Calu3 (cell line): ENCODE measurements at places on chromosomes 3 and 15. TPM values are rescaled to one million over a fixed set of nuclear protein-coding genes. Genes with fewer than 3 reads are reported as not detected.

DNA sequence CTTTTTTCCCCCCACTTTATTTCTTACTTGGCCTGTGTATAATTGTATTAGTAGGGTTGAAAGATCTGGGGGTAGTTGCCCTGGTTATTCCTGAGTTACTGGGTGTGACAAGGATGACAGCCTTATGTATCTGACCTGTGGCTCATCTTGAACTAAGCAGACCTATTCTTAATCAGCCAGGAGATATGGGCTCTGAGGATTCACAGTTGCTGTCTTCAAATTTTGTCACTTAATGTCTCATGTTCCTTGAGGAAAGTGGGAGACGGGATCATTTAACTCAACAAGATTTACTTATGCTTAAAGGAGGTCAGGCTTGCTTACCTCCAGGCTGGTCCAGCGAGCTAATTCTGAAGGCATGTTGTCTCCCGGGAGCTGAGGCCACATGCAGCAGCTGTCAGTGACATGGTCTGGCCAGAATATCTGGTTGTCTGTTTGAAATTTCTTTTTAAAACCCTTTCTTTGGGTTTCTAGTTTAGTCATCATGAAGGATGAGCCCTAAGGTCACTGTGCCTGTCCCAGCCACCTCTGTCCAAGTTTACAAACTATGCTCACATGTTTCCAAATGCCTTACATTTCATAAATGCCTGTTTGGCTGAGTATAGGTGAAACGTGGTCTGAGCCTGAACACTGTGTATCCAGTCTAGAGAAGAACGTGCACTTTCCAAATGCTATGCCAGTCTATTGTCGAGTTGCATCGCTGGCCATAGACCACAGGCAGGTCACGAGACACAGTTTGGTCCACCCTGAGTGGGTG is 26.8 kb downstream of the LRTM1 start:
- DNase-seq, result no peak

GRCh38 chr15:73952171-73952912 is 26.1 kb downstream of the LOXL1 start:
- no peak for DNase-seq

- DNase-seq, result no peak
These were observed 4.6 kb downstream of the EPM2AIP1 start for GRCh38 chr3:36988356-36988755.

DNA sequence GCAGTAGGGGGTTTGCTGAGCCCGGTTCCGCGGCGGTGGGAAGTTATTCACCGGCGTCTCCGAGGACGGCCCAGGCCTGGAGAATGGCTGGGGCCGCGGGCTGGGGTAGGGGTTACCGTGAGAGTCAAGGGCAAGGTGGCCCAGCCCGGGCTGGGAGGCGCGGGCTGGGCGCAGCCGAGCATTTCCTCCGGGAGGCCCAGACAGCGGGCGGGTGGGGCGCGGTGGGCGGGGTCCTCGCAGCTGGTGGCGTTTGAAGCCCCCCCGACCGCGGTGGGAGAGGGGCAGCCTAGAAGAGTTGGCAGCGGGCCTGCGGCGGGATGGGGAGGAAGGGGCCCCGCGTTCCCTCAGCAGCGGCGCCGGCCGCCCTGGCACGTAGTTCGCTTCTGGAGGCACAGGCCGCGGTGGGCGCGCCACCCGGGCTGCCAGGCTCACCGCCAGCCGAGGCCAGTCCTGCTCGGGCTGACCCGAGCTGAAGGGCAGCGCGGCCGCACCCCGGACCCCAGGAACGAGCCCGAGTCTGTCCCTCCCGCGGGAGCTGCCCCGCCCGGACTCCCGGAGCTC is 960 bp upstream of the KLF13 start:
- DNase-seq, result peak; percentile 3

DNA sequence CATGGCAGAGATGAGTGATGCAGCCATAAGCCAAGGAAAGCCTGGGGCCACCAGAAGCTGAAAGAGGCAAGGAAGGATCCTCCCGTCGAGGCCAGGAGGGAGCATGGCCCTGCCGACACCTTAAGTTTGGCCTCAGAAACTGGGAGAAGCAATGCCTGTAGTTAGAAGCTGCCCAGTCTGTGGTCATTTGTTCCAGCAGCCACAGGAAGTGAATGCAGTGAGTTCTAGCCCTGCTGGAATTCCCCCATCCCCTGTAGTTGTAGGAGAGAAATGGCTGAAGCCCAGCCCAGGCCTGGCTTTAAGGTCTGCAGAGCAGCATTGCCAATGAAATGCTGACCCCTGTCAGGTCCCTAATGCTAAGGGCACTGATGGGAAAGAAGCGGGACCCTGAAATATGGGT is 12.2 kb upstream of the CHSY1 start:
- no peak for DNase-seq

- DNase-seq, result no peak
These were observed 424.1 kb upstream of the KCNMB2 start for GRCh38 chr3:178112134-178112533.

GRCh38 chr3:31534065-31534425 is 1.3 kb downstream of the STT3B start:
- no peak for DNase-seq

DNA sequence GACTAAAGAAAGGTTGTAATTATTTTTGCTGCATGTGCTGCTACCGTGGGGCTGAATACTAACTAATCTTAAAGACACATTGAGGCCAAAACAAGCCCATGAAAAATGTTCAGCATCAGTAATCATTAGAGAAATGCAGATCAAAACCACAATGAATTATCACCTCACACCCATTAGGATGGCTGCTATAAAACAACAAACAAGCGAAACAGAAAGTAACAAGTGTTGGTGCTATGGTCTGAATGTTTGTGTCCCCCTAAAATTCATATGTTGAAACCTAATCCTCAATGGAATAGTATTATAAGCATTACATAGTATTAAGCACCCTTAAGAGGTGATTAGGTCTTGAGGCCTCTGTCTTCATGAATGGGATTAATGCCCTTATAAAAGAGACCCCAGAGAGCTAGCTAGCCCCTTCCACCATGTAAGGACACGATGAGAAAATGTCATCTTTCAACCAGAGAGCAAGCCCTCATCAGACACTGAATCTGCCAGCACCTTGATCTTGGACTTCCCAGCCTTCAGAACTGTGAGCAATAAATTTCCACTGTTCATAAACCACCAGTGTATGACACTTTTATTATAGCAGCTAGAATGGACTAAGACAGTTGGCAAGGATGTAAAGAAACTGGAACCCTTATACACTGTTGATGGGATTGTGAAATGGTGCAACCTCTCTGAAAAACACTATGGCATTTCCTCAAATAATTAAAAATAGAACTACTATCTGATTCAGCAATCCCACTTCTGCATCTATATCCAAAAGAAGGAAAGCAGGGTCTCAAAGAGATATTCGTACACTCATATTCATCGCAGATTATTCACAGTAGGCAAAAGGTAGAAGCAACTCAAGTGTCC is 76.1 kb downstream of the REC114 start:
- no peak for DNase-seq

GRCh38 chr3:89613241-89613640 is 505.8 kb downstream of the EPHA3 start:
- no peak for DNase-seq

GRCh38 chr15:82730022-82730530 is 20.4 kb upstream of the AP3B2 start:
- DNase-seq, result no peak

GRCh38 chr3:112930771-112931170 is 44.1 kb downstream of the CD200R1 start:
- DNase-seq, result no peak

GRCh38 chr3:182979103-182979673 is 1.1 kb downstream of the DCUN1D1 start:
- DNase-seq, result no peak

- DNase-seq, result no peak
These were observed 1041.4 kb downstream of the NTRK3 start for GRCh38 chr15:87215100-87215499.

DNA sequence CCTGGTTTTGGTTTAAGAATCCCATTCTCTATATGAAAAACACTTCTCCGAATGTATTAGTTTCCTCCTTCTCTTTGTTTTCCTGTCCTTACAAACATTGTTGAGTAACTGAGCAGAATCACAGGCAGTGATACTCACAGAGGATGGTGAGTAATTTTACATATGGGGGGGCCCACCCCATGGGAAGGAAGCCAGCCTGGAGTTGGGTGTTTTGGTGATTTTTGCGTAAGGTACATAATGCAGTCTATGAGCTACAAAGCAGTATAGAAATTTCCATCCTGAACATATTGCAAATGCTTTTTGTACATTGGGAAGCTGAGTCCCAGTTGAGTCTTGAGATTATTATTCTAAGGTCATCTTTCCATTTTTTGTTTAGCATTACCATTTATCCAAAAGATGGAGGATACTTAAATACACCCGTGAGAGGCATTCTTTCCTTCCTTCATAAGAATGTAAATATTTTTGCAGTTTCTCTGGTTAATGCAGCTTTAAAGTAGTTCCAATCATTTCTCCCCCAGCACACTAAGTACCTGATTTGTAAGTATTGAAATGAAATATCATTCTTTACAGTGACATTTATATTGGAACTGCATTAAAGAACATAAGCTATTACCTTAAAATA is 476.8 kb downstream of the AGBL1 start:
- no peak for DNase-seq

DNA sequence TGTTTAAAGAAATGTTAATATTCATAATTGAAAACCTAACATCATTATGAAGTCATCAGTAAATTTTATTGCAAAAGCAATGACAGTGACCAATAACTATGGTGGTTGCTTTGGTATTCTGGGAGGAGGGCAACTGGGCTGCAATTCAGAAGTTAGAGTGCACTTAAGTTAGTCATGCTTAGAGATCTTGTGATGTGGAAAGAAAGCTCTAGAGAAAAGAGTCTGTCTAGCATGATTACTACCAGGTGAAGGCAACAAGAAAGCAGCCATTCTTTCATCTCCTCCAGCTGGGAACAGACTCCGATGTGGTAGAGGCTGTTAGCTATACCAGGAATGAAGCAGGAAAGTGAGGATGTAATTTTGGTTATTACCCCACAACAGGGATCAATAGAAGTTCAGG is 625.6 kb downstream of the SI start:
- DNase-seq, result no peak

GRCh38 chr3:114554731-114555130 is 260.9 kb downstream of the TIGIT start:
- no peak for DNase-seq

GRCh38 chr3:54527953-54528352 is 399.9 kb downstream of the LRTM1 start:
- no peak for DNase-seq

GRCh38 chr15:38021259-38021658 is 86.8 kb downstream of the TMCO5A start:
- DNase-seq, result no peak

DNA sequence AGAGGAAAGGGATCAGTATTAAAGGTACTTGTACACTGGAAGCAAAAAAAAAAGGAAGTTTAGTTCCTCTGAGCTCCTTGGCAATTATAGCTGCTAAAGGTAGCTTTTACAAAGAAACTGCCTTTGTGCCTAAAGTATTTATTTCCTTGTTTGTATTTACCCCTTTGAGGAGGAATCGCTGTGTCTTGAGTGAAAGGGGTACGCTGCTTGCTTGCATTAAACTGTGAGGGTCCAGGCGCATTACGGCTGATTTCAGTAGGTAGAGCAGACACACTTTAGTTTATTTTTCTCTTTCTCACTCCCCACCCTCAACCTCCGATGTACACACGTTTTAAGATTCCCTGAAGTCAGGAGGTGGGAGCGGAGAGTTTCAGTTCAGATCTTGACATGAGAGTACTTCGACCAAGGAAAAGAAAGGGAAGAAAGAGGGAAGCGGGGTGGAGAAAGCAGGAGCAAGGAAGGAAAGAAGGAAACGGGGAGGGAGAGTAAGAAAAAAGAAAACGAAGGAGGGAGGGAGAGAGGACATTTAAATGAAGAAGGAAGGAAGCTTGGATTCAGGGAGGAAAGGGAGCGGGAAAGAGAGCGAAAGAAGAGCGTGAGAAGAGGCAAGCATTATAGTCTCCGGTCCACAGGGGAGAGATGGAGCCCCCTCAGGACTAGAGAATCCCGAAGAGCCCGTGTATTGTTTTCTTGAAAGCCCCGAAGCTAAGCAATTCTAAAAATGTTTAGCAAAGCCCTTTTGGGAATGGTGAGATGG is 1.2 kb upstream of the MME start:
- no peak for DNase-seq

GRCh38 chr3:22988566-22988965 is 214.6 kb upstream of the UBE2E2 start:
- peak; percentile 41 for DNase-seq

DNA sequence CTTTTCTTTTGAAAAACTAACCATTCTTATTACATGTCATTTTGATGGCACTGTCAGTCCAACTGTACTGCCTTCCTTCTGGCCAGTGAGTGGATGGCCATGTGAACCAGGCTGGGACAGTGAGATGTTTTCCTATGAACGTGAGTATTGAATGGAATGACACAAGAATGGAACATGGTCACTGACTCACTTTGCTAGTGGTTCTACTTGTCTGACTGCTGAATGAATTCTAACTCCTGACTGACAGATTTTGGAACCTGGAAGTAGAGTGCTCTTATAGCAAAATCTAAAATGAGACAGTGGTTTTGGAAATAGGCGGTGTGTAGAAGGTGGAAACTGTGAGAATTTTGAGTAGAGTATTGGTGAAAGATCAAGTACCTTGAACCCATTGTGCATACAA is 606.9 kb upstream of the KCNMB2 start:
- peak; percentile 16 for DNase-seq

DNA sequence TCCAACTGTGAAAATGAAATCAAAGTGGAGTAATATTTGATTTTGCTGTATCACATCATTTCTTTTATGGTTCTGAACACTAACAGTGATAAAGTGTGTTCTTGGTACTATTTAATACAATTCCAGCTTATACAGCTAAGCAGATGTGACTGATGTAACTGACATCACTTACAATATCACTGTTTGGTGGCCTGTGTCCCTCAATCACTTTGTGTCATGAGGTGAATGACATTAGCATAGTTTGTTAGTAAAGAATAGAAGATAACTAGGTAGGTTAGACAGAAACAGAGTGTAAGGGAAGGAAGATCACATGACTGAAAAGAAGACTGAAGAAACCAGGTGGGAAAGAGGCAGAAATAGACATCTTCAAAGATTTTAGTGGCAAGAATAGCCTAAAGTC is 138.7 kb downstream of the AQP9 start:
- DNase-seq, result no peak

DNA sequence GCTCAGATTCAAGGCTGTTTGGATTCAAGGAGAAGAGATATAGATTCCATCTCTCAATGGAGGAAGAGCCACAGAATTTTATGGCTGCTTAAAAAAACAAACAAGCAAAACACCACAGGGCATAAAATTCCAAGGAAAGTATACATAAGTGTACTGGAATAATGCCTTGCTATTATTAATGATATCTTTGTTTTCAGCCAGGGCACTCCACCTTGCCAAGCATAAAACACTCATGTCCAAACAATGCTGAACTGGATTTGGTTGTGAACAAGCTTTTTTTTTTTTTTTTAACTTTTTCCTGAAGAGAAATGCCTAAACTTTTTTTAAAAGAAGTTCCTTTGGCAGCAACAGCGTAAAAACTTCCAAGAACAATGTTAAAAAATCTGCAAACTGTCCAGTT is 4.8 kb upstream of the CLSTN2 start:
- DNase-seq, result no peak

Gene JMJD7
- 9.4 and 9.7 TPM in 2 replicates for total RNA-seq

Gene GBE1
- total RNA-seq, result 10.8 and 12.7 TPM in 2 replicates

Gene TGM4
- 0.14 and 0.39 TPM in 2 replicates for total RNA-seq

Gene GATM
- 4.1 and 4.2 TPM in 2 replicates for total RNA-seq

Gene ZPLD1
- 0.64 and 1.2 TPM in 2 replicates for total RNA-seq

Gene CPN2
- total RNA-seq, result not detected in 2 replicates

Gene MAP1A
- 0.05 and 0.27 TPM in 2 replicates for total RNA-seq

Gene NCK1
- 108 and 127 TPM in 2 replicates for total RNA-seq

Gene TRA2B
- total RNA-seq, result 212 and 238 TPM in 2 replicates

Gene SLITRK3
- not detected in 2 replicates for total RNA-seq

Gene P2RY14
- not detected in 2 replicates for total RNA-seq

Gene GPR62
- total RNA-seq, result not detected in 2 replicates

Gene CHDH
- total RNA-seq, result 24.9 and 28.5 TPM in 2 replicates
